ENCODE measurements at places on chromosomes 2 and 18.

- no peak for DNase-seq
Measured at GRCh38 chr2:64698177-64698643, 44.5 kb upstream of the SERTAD2 start.

DNA sequence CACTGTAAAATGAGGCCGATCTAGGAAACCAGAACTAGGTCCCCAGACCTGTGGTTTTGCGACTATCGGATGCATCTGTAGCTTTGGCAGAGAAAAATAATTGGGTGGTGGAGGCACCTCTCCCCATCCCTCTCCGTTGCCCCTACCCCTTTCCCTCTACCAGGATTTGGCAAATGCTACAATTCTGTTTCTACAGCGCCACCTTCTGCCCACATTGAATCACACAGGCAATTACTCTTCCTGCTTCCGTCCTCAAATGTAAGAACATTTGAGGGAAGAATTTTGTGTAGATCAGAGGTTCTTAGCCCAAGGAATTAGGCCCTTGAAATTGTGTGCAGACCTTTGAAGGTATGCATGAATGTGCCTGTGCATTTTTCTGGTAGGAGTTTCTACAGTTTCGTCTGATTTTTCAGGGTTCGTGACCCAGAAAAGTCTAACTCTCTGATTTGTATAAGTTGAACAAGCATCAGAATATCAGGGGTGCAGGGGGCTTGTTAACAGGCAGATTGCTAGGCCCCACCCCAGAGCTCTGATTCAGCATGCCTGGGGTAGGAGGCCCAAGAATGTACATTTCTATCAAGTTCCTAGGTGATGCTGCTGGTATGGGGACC lies 11.2 kb downstream of the ATP6V1B1 start:
- DNase-seq = no peak

DNA sequence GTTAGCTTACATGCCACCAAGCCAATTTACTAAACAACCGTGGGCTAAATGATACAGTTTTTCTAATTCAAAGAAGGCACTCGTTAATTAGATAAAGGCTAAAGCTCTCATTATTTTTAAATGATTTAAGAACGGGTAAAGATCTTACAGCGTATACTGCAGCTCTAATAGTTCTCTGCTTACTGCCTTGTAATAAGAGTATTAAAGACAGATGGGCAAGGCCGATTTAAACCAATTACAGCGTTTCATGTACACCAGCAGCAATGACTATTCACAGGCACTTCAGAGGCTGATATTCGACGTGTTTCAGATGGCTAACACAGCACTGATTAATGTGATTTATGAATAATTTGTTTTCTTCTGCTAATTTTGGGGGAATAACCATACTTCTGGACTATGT lies 259.3 kb downstream of the ZNF407 start:
- no peak for DNase-seq

DNA sequence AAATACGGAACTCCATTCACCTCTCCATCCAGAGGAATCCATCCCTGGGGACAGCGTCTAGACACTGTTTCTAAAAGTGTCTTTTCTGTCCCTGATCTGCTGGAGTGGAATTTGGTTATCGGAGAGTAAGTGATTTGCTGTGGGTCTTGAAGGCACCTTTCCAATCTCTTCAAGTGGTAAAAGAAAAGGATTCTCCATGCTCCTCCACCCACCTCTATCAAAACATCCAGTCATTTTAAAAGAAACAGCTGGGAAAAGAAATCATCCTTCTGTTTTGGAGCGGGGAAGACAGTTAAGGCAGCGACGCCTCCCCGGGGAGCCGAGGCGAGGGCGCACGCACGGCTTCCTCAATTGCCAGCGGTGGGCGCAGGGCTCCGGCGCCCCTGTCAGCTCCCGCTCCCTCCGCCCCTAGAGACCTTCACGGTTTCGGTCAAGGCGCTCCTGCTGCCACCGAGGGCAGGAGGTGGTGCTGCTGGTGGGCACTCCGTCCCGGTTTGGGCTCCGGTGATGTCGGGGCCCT lies 547 bp downstream of the SLC35F5 start:
- DNase-seq = no peak

- DNase-seq = no peak
Measured at GRCh38 chr18:3671176-3671575, 221.2 kb downstream of the TGIF1 start.

DNA sequence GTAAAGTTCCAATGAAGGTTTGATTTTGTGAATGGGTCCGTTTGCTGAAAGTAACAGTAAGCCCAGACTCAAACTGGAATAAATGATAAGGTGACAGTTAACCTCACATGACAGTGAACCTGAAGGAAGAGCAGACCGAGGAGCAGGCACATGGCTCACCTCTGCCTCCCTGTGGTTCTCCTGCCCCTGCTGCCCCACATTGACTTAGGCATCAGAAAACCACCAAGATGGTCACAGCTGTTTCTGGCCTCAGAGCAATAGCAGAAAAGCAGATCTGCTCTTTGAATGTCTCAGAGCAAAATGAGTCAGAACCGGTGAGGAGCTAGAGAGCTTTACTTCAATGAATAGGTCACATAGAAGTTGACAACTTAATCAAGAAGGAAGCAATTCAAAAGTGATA lies 487.6 kb downstream of the METTL4 start:
- no peak for DNase-seq

GRCh38 chr18:12840382-12840781 lies 43.7 kb downstream of the PTPN2 start:
- DNase-seq = no peak

GRCh38 chr2:217990791-217991465 lies 11.9 kb downstream of the TNS1 start:
- DNase-seq = no peak

- DNase-seq = no peak
Measured at GRCh38 chr2:24928036-24928435, 8.0 kb upstream of the ADCY3 start.

- no peak for DNase-seq
Measured at GRCh38 chr2:63692002-63692606, 103.3 kb downstream of the MDH1 start.

GRCh38 chr2:80364524-80365212 lies 60.1 kb upstream of the LRRTM1 start:
- DNase-seq = no peak

GRCh38 chr2:108910541-108911396 lies 78.3 kb downstream of the EDAR start:
- no peak for DNase-seq

GRCh38 chr2:44691174-44691785 lies 250.2 kb upstream of the SIX3 start:
- DNase-seq = no peak

DNA sequence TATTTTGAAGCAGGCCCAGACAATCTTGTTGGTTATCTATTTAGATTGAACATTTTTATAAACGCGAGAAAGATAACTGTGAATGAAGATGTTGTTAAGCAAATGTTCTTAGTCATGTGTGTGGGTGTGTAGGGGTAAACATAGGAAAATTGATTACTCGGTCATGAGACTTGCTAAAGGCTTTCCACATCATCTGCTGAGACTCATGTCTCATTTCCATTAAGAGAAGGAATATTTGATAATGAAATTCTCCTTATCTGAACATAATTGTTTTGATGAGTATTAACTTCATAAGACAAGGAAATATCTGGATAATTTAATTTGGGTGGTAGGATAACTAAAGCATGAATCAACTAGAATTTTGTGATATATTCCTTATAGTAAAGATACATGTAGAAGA lies 19.7 kb downstream of the CCDC102B start:
- DNase-seq = no peak

DNA sequence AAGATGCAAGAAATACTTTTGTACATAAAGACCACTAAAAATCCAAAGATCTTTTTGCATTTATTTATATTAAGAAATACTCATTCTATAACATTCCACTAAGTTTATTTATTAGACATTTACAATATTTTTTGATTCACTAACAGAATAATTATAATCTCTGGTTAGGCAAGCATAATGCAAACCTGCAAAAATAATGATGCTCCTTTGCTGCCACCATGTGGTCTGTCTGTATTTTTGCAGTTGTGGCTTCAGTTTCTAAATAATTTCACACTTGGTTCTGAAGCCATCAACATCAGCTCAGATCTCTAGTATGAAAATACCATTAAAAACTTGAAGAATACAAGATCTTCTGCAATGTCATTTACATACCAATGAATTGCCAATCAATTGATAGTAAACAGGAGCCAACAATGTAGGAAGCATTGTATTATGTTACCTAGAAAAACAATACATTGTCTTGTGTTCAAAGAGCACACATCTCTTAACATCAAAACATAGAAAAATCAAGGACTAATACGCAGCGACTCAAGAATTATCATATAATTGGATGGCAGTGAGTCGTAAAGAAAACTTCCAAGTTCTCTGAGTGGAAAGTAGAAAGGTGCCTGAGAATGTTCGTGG lies 28.8 kb upstream of the WDR75 start:
- DNase-seq = no peak
